Activated T-cell treated with anti-CD3 and anti-CD28 coated beads, Interleukin-2, amount 50 U/mL, for 1 hour (primary cell): ENCODE measurements at places on chromosomes 7 and 10.

- no peak for DNase-seq
Observed at GRCh38 chr10:88095223-88095721, 231.8 kb downstream of the PTEN start.

DNA sequence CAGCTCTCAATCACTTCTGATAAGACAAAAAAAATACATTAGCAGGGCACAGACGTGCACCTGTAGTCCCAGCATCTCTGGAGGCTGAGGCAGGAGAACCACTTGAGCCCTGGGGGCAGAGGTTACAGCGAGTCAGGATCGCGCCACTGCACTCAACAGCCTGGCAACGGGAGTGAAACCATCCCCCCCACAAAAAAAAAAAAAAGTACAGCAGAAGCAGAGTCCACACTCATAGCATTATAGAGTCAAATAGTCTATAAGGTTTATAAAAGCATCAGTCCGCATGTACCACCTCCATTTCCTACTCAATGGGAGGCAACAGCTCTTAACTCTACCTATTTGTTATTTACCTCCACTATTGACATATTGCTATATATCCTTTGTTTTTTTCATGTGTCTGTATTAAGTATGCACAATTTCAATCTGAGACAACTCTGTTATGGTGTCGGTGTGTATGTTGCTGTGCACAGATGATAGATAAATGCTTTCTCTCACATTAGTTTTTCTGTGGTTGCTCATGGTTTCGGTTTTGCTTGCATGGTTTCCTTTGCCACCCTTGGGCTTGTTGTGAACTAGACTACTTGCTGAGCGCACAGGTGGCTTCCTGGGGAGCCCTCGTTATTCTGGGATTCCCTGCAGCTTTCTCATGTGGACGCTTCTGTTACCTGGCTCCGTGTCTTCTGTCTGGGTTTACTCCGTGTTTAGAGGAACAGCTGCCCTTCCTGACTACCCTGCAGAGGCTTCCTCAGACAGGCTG lies 40.4 kb downstream of the PROSER2 start:
- no peak for DNase-seq

DNA sequence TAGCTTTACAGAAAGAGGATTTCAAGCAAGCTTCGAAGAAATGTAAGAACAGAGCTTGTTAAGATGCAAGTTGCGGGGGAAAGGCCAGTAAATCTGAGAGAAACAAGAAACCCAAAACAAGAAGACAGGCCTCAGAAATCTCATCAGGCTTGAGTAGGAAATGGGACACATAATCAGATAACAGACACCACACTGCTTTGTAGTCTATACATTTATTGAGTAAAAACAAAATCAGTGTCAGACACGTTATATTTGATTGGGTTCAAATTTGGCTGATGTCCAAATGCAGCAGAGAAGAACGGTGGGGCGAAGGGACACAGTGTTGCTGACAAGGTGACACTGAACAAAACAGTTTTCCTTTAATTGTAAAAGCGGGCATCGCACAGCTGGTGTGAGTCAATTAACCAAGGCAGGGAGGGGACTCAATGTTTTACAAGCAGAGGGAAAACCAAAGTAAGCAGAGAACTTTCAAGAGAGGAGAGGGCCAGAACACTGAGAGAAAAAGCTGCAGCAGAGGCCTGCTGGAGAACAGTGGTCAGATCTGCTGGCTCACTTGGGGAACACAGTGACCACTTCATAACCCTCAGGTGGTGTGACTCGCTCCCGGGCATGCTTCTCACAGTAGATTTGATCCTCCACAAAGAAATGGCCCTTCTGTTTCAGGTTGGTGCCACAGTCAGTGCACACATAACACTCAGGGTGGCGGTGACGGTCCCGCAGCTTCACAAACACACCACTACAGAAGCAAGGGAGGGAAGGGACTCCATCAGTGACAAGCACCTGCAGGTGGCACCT lies 43.5 kb downstream of the ACSM6 start:
- no peak for DNase-seq

GRCh38 chr10:110504111-110504735 lies 6.5 kb downstream of the DUSP5 start:
- peak; percentile 41 for DNase-seq

- DNase-seq: no peak
Observed at GRCh38 chr10:95562341-95562965, 1.3 kb upstream of the SORBS1 start.

DNA sequence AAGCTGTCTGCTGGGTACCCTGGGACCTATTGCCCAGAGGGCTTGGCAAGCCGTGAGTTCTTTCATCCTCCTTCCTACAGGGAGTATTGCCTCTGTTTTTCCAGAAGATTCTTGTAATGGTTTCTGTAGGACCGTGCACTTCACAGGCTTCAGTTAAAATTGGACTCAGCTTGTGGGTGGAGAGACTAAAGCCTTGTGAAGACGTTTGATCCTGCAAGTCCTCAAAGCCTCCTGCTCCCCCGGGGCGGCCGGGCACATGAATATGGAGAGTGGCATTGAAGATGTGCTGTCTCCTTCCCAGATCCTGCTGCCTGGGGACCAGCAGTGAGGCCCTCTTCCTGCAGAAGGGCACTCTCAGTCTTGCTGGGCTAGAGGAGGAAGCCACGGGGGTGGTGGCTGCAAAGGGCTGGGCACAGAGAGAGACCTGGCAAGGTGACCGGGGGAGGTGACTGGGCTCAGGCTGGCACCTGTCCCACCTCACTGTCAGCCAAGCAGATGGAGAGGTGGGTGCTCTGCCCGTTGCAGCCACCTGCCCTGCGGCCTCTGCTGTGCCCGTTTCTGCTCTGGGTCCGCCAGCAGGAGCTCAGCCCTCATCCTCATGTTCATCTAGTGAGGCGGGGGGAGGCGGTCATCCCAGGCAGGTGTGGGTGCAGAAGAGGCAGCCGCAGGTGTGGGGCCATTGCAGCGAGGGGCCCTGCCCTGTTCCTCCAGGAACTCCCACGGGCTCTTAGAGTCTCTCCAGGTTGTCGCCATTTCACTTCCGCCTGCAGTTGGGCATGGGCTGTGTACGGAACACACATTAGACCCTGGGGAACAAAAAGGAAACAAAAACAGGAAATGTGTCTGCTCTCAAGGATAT lies 55.7 kb downstream of the TMEM209 start:
- no peak for DNase-seq

DNA sequence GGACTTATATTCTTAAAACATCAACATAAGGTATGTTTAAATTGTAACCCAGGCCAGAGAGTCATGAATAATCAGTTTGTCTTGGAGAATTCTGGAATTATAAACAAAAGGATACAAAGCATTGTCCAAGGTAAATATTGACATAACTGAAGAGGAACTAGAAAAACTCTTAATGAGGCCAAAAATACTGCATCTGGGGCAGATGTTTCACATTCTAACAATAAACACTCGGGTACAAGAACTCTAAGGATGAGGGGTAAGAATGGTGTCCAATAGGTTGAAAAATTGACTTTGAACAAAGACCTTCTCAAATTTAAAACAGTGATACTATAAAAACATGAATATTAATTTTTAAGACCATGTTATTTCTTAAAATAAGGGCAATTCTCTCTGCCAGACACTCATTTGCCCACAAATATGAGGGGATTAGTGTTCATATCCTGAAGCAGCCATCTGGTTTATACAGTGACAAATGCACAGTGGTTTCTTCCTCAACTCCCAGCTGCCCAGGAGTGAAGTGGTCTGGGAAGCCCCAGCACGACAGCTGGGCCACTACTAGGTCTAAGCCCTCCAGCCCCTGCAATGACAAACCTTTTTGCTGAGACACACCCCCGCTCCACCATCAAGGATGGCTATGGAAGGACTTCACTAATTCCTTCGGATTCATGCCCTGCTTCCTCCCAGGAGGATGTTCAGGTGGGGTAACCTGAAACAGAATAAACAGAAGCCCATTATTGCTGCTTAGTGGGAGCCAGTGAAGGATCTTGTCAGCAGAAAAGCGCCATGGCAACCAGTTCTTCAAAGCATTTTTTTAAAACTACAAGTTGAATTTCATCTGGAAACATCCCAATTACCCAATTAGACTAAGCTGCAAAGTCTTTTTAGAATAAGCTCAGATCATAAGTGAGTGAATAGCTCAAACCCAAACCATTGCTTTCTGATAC lies 107.5 kb upstream of the ARID5B start:
- no peak for DNase-seq

DNA sequence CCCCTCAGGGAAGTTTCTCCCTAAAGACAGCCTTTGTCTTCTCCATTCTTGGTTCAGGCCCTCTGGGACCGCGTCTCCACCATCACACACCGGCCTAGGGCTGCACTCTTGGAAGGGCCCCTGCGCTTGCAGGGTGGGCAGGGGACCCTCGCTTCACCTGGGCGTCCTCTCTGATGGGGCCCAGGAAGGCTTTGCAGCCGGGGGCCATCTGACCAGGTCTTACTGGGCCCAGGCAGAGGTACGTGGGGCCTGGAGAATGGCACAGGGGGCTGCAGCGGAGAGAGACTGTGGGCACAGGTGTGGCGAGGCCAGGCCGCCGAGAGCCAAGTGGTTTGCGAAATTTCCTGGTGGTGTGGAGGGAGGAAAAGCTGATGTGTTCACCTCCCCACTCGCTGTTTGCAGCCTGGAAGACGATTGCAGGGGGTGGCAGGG lies 44.4 kb downstream of the ALOX5 start:
- DNase-seq: no peak

DNA sequence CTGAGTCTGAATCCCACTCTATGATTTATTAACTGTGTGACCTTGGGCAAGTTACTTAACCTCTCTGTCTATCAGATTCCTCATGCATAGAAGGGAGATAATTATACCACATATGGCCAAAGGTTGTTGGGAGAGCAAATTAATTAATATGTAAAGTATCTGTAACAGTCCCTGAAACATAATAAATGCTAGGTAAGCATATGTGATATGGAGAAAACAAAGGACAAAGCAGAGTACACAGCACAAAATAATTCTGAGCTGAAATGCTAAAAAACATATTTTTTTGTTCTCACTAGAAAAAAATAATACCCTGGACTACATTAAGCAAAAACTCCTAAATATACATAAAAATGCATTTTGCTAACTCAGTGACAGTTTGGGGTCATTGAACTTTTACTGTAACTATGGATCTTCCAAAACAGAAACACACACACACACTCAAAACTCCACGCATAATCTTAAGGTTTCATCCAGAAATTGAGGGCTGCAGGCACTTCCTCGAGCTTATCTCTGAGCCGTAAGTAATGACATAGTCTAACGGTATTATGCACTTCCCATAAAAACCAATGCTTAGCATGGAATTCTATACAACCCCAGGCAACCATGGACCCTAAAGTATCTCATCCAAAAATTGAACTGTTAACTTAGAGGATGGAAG lies 201.7 kb upstream of the PTN start:
- no peak for DNase-seq

DNA sequence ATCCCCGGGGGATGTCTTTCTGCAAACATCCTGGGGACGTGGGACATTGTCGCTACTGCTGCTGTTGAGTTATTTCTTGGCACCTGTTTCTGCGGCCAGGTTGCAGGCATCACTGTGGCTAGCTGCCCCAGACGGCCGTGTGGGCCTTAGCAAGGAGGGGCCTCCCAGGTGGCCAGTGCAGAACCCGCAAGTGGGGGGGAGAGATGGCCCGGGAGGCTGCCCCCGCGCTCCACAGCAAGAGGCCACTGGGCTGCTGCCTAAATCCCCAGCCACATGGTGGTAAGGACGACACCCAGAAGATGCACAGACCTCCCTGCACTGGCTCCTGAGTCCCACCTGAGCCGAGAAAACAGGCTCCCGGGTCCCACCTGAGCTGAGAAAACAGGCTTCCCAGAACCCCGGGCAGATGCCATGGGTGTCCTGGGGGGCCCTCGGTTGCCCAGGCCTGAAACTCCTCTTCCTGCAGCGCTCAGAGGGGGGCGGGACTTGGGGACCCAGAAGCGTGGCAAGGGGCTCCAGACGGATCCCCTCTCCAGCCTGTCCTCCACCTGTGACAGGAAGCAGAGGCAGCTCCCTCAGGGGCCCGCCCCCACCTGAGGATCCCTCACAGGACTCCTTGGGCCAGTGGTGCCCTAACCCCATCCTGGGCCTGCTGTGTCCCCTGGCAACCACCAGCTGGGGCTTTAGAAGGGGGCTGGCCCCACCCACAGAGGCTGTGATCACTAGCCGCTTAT lies 952 bp upstream of the MAFK start:
- DNase-seq: no peak

DNA sequence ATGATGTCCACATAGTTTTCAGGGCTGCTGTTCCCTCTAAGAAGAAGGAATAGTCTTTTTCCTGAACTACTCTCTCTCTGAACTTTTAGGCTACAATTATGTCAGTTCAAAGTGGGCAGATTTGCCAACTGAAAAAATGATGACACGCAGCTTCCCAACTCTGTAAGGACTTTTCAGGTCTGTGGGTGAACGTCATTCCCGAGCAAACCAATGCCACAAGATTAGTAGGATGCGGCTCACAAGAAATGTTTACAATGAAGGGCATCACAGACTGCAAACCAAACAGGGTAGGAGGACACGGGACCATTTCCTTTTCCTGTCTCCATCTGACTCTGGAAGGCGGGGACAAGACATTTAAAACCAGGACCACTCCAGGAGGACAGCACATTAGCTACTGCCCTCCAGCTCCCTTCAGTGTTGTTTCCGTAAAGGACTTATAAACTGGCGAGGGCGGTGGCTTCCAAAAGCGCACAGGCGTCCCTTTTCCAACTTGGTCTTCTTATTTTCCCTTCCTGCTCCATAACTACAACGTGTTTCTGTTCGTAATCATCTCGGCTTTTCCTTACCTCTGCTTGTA lies 539 bp upstream of the MKLN1 start:
- DNase-seq: no peak

DNA sequence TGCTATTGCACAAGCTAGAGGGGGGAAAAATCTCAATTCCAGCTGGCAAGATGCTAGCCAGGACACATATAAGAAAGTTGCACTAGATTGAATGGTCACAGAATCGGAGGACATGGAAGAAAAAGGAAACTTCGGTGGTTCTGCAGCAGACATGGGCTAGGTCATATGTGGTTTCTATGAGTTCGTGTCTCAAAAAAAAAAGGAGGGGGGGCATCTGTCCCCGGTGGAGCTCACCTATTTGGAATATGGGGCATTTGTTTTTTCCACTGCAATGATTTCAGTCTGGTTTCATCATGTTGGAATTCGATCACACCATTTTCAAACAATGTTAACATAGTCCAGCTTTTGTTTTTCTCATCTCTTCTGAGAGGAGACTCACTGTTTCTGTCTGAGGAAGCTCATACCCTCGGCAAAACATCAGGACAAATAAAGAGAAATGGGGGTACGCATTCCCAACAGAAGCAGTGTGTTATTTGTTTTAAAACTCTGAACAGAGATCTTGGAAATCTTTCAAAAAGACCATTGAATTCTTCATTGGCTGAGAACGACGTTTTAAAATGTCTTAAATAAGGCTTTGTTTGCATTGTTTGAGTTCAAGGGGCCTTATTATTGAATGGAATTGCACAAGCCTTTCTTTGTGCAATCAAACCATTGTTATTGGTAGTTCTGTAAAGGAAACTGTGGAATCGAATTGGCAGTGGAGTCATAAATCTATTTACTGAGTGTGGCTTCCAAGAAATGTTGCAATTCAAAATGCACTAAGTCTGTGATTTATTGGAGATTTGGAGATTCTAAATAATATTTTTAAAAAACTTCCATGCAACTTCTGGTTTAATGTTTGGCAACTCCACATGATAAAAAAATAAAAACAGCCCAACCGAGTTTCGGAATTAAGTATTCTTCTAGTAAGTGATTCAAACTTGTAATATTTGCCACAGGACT lies 173.2 kb downstream of the RTKN2 start:
- no peak for DNase-seq

GRCh38 chr7:83655951-83656556 lies 7.1 kb upstream of the SEMA3E start:
- no peak for DNase-seq

GRCh38 chr7:36272211-36272566 lies 117.5 kb upstream of the ANLN start:
- no peak for DNase-seq
